Right atrium auricular region (tissue), 2 donors: ENCODE measurements at places on chromosomes 11 and 22. TPM values are rescaled to one million over a fixed set of nuclear protein-coding genes. Genes with fewer than 3 reads are reported as not detected.

DNA sequence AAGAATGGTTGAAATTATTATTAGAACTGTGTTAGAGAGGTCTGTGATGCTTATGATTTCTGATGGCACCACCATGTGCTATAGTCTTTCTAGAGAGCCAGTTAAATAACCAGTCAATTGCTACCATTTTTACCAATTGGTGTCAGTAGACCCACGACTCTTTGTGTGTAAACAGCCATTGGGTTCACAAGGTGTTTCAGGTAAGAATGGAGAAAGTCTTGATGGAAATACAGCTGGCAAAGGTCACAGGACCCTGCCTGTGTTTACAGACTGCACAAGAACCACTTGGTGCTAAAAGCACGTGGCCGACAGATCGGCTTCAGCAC is 30.5 kb upstream of the OR10G7 start:
- H3K36me3 ChIP-seq, result no peaks in the 10 kb centered on the region
- H3K27ac ChIP-seq, result no peak overlapping the region
- no peak overlapping the region for H3K4me3 ChIP-seq
- no peak for DNase-seq
- H3K4me1 ChIP-seq, result no peaks in the 10 kb centered on the region

GRCh38 chr11:120031612-120032600 is 106.0 kb downstream of the TRIM29 start:
- no peaks in the 10 kb centered on the region for H3K4me1 ChIP-seq
- no peaks in the 10 kb centered on the region for H3K36me3 ChIP-seq
- no peaks in the 10 kb centered on the region for H3K27me3 ChIP-seq
- DNase-seq, result peak; percentile 57

- no peak for DNase-seq
- no peak overlapping the region for H3K27ac ChIP-seq
- no peaks in the 10 kb centered on the region for H3K27me3 ChIP-seq
Measured at GRCh38 chr11:77418155-77418970, 55.5 kb downstream of the PAK1 start.

GRCh38 chr11:115760461-115761320 is 256.5 kb upstream of the CADM1 start:
- DNase-seq, result no peak
- no peak overlapping the region for H3K27ac ChIP-seq
- H3K4me3 ChIP-seq, result peak overlapping the region; percentile 65
- H3K27me3 ChIP-seq, result no peaks in the 10 kb centered on the region
- H3K36me3 ChIP-seq, result no peaks in the 10 kb centered on the region

GRCh38 chr22:43827926-43828724 is 16.0 kb upstream of the EFCAB6 start:
- no peaks in the 10 kb centered on the region for H3K36me3 ChIP-seq
- peak overlapping the region; percentile 77 for H3K27ac ChIP-seq
- DNase-seq, result no peak

DNA sequence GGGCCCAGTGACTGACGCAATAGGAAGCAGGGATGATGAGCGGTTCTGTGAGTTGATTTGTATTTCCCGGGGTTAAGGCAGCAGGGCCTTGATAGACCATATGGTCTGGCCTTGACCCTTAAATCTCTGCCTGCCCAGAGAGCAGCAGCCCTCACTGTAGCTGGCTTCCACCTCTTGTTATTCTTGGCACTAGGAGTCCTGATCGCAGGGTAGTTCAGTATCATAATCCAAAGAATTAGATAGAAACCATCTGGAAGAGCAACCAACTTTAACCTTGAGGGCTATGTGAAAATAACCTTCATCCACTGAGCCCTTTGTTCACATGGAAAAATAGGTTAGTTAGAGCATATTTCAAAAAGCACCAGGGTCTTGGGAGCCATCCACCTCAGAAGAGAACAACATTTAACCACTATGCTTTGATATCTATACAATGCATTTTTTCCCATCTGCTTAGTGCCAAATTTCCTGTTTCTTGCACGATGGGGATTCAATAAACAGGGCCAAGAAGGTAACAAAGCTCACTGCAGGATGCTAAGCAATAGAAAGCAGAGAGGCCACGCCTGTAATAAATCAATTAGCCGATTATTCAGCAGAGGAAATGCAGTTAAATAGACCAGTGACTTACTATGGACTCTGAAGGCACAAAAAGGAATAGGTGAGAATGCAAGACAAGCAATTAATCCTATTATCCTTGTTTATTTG is 761.3 kb downstream of the OPCML start:
- no peak for DNase-seq
- H3K27ac ChIP-seq, result no peak overlapping the region
- H3K4me1 ChIP-seq, result no peaks in the 10 kb centered on the region
- no peaks in the 10 kb centered on the region for H3K27me3 ChIP-seq
- no peaks in the 10 kb centered on the region for H3K36me3 ChIP-seq
- H3K4me3 ChIP-seq, result no peak overlapping the region

- no peaks in the 10 kb centered on the region for H3K36me3 ChIP-seq
- H3K27me3 ChIP-seq, result no peaks in the 10 kb centered on the region
- H3K4me1 ChIP-seq, result no peaks in the 10 kb centered on the region
- H3K27ac ChIP-seq, result no peak overlapping the region
- no peak for DNase-seq
Measured at GRCh38 chr22:49263101-49263500, 564.6 kb downstream of the BRD1 start.

PRR33 gene
- total RNA-seq, result 0.33 TPM

GRCh38 chr11:33747979-33748378 is 11.8 kb upstream of the CD59 start:
- no peaks in the 10 kb centered on the region for H3K4me1 ChIP-seq
- peaks cover 22% of the 10 kb centered on the region for H3K36me3 ChIP-seq
- H3K4me3 ChIP-seq, result no peak overlapping the region
- no peak overlapping the region for H3K27ac ChIP-seq

DNA sequence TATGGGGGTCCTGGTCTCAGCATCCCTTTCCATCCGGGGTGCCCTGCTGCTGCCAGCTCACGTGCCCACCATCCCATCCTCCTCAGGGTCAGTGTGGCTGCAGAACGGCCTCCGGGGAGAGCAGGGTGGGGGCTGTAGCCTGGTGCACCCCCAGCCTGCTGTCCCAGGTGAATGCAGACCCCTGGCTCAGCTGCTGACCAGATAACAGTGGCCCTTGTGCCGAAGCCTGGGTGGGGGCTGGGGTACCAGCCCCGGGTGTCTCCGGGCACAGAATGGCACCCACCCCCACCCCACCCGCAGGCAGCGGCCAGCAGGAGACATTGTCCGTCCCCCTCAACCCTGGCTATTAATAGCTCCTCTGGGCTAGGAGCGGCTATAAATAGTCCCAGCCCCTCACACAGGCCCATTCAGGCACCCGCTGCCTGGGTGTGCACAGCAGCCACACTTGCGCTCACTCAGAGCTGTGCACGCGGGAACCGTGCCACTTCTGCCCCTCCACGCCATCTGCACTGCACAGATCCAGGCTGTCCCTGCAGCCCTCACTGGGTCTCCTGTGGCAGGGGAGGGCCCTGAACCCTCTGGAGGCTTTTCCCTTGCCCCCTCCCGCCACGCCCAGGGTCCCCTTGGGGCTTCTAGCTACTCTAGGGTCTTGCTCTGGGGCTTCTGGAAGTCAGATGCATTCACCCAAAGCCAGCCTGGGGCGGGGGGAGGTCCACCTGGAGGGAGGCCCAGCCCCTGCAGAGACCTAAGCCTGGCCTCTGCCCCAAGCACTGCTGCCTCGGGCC is 18.7 kb downstream of the CRELD2 start:
- H3K4me3 ChIP-seq, result no peak overlapping the region
- peak overlapping the region; percentile 96 for H3K27ac ChIP-seq
- no peak for DNase-seq
- H3K4me1 ChIP-seq, result peaks cover 65% of the 10 kb centered on the region
- no peaks in the 10 kb centered on the region for H3K27me3 ChIP-seq
- H3K36me3 ChIP-seq, result no peaks in the 10 kb centered on the region

OR8A1 gene
- total RNA-seq, result not detected
